Head of caudate nucleus (tissue), 42 donors: ENCODE measurements at places on chromosomes 12 and 14.

GRCh38 chr12:90828621-90829020 lies 126.4 kb downstream of the CCER1 start:
- no peak for DNase-seq

DNA sequence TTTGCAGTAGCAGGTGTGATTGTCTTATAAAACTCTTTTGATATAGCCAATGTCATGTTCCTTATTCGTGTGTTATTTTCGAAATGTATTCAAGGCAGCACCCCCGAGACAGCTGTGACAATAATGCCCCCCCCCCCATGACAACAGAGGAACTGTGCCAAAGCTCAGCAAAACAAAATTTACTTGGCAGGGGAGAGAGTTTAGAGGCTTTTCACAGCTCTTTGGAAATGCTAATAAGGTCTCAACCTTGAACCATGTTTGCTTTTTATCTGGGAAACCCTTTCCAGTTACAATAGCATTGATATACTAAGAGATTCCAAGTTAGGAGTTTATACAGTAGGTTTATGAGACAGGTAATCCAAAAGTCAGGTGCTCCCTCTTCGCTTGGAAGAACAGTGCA lies 56.4 kb upstream of the USP44 start:
- no peak for DNase-seq

GRCh38 chr12:59093073-59093772 lies 172.9 kb upstream of the LRIG3 start:
- DNase-seq: no peak

DNA sequence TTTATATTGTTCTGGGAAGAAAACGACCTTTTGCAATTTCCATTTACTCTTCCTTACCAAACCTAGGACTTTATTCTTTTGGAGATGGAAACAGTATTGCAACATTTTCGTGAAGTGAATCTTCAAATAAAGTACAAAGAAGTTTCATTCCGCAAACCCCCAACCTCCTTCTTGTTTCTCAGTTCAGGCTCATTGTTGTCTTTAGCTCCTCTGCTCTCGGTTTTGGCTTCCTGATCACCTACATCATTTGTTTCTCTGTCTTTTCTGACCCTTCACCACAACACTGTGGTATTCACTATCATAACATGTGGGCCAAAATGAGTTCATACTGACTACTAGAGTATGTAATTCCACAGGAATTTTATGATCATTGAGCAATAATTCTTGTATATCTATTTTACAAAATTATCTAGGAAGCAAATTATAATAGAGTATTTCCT lies 266.8 kb downstream of the ADAMTS20 start:
- DNase-seq: no peak

GRCh38 chr14:33768458-33768830 lies 182.4 kb downstream of the EGLN3 start:
- no peak for DNase-seq

DNA sequence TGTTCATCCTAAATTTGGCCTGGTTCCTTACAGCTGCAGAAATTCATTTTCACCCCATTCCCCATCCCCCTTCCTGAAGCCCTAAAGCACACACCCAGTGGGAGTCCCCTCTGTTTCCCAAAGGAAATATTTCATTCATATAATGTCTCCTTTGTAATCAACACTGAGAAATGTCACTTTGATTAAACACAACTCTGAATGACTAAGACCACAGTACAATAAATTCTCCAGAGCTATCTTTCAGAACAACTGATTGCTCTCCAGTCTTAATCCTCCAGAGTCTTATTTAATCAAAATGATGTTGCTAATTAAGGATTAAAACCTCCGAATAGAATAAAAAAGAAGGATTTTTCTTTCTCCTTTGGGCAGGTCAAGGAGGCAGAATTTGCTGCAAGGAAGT lies 6.4 kb downstream of the SLC15A5 start:
- DNase-seq: no peak

DNA sequence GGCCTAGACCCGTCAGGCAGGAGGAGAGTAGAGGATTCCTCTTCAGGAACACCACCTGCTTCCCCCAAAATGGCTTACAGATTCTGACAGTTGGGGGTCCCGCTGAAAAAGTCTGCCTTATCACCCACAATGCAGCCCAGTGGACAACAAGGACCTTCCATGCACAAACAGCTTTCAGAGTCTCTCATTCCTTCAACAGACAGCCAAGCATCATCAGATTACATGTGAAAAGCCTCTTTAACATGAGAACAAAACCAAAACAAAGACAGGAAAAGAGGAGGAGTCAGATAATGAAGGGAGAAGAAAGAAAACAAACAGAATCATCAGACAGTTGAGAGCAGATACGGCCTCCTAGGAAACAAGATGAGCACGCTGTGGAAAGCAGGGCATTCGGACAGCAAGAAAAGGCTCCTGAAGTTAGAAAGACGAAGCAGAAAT lies 18.3 kb downstream of the KCTD10 start:
- DNase-seq: no peak

DNA sequence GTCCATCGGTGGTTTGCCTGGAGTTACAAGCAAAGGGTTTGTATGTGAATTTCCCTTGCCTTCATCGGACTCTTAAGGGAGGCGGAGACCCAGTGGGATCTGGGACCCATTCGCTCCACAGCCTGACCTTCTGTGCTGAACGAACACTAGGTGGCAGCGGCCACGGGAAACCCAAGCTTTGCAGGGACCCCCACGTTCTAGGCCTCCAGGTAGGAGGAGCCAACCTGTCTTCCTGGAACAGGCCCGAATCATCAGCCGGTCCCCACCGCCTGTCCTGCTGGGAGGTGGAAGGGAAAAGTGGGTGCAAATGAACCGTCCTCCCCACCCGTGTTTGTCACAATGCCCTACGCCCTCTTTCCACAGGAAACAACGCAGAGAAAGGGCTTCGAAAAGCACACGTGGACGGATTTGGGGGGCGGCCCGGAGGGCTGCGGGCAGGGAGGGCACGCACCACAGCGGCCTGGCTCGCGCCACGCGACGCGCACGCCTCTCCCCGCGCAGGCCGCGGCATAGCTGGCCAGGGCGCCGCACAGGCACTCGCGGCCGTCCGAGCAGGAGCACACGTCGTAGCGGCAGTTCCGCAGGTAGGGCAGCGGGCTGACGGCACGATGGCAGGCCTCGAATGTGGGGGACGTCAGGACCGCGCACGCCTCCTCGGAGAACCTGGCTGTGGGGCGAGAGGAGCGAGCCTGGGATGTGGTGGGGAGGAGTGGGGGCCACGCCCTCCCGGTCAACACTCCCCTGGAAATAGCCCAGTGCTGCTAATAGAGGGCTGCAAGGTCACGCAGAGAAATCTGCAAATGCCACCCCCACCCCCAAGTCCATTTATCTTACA lies 67.8 kb downstream of the VWF start:
- peak; percentile 28 for DNase-seq
